ENCODE measurements at places on chromosomes 5 and 9. TPM values are rescaled to one million over a fixed set of nuclear protein-coding genes. Genes with fewer than 3 reads are reported as not detected.

STX17 gene
- total RNA-seq = 47.8 TPM

F2RL2 gene
- 3.5 TPM for total RNA-seq

- no peaks in the 10 kb centered on the region for H3K36me3 ChIP-seq
- DNase-seq = no peak
- H3K27me3 ChIP-seq = no peaks in the 10 kb centered on the region
- no peaks in the 10 kb centered on the region for H3K4me1 ChIP-seq
- H3K4me3 ChIP-seq = no peak overlapping the region
Observed at GRCh38 chr5:132478366-132478871, 12.2 kb downstream of the IRF1 start.

GRCh38 chr5:11504065-11504885 is 400.0 kb downstream of the CTNND2 start:
- H3K4me3 ChIP-seq = no peak overlapping the region
- DNase-seq = no peak
- H3K27me3 ChIP-seq = peaks cover 11% of the 10 kb centered on the region
- no peaks in the 10 kb centered on the region for H3K36me3 ChIP-seq

DNA sequence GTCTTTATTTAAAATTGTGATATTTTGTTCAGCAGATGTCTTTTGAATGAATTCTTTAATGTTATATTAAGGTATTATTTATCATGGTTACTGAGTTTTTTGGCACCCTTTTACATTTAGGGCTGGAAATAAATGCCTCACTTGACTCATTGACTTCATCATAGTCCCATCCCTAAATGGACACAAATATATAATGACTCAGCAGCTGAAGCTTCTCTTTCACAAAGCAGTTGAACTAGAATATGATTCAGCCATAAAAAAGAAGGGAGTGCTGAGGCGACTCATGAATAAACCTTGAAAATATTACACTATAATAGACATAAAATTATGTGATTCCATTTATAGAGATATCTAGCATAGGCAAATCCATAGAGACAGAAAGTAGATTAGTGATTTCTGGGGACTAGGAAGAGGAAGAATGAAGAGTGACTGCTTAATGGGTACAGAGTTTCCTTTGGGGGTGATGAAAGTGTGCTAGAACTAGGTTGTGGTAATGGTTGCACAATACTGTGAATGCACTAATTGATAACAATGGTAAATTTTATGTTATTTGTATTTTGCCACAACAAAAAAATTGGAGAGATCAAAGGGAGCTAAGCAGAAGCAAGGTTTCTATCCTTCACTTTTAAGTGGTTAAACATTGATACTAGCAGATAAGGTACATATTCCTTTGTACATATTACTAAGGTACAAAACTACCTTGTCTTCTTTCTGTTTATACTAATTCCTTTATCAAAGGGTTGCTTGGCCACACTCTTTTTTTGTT is 449.6 kb downstream of the NTRK2 start:
- no peak for DNase-seq
- H3K27me3 ChIP-seq = no peaks in the 10 kb centered on the region
- no peaks in the 10 kb centered on the region for H3K36me3 ChIP-seq
- no peak overlapping the region for H3K27ac ChIP-seq
- H3K4me3 ChIP-seq = no peak overlapping the region
- H3K4me1 ChIP-seq = no peaks in the 10 kb centered on the region

DNA sequence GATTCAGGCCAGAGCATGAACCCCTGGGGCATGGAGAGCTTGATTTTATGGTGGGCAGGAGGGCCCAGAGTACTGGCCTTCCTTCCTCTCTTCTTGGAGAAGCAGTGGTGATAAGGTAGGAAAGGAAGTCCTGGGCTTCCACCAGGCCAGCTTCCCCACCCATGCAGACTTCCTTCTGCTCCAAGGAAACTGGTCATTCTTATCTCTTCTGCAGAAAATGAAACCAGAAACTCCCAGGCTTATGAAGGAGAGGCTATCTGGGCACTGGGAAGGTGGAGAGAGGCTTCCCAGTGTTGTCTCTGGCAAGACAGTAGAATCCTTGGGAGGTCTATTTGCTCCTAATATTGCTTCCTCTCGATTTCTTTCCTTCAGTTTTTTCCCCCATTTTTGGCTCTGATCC is 110.5 kb upstream of the EQTN start:
- H3K27ac ChIP-seq = no peak overlapping the region
- no peak overlapping the region for H3K4me3 ChIP-seq
- H3K4me1 ChIP-seq = no peaks in the 10 kb centered on the region
- H3K27me3 ChIP-seq = no peaks in the 10 kb centered on the region

- H3K27ac ChIP-seq = no peak overlapping the region
- peaks cover 8% of the 10 kb centered on the region for H3K4me1 ChIP-seq
- DNase-seq = no peak
- H3K27me3 ChIP-seq = no peaks in the 10 kb centered on the region
Observed at GRCh38 chr5:438481-438981, 4.4 kb upstream of the EXOC3 start.

GRCh38 chr5:81393783-81394718 is at the start of gene ACOT12:
TSS of gene ACOT12 (minus strand) at chr5:81394134. CDS start at chr5:81394114, 20 bp downstream.
- no peaks in the 10 kb centered on the region for H3K27me3 ChIP-seq
- H3K4me3 ChIP-seq = no peak within 1 kb of the TSS
- no peaks in the 10 kb centered on the region for H3K36me3 ChIP-seq
- no peaks in the 10 kb centered on the region for H3K4me1 ChIP-seq
- DNase-seq = no peak

- H3K4me1 ChIP-seq = no peaks in the 10 kb centered on the region
- H3K36me3 ChIP-seq = no peaks in the 10 kb centered on the region
- H3K27ac ChIP-seq = no peak overlapping the region
- H3K4me3 ChIP-seq = no peak overlapping the region
Observed at GRCh38 chr9:101693546-101694336, 44.7 kb downstream of the GRIN3A start.

DNA sequence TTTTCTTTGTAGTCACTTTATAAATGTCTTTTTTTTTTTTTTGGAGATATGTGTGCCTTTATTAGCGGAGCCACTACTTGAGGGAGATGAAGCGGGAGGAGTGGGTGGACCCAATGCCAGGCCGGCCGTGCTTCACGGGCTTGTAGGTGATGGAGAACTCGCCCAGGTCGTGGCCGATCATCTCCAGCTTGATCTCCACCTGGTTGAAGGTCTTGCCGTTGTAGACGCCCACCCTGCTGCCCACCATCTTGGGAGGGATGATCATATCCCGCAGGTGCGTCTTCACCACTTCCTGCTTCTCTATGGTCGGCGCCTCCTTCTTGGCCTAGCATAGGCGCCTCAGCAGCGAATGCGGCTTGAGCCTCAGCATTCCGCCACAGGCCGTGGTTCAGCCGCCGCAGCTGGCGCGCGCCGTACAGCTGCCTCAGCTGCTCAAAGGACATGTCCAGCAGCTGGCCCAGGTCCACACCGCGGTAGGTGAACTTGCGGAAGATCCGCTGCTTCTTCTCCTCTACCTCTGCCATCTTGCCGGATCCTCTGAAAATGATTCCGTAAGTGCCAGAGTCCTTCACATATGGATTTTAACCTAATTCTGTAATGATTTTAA is 1095.6 kb downstream of the MAT2B start:
- H3K36me3 ChIP-seq = no peaks in the 10 kb centered on the region
- H3K4me1 ChIP-seq = no peaks in the 10 kb centered on the region
- no peak overlapping the region for H3K27ac ChIP-seq

- H3K27me3 ChIP-seq = no peaks in the 10 kb centered on the region
- no peak overlapping the region for H3K27ac ChIP-seq
- no peaks in the 10 kb centered on the region for H3K36me3 ChIP-seq
- H3K4me1 ChIP-seq = no peaks in the 10 kb centered on the region
- no peak for DNase-seq
Observed at GRCh38 chr9:12719431-12719830, 26.2 kb downstream of the TYRP1 start.

DNA sequence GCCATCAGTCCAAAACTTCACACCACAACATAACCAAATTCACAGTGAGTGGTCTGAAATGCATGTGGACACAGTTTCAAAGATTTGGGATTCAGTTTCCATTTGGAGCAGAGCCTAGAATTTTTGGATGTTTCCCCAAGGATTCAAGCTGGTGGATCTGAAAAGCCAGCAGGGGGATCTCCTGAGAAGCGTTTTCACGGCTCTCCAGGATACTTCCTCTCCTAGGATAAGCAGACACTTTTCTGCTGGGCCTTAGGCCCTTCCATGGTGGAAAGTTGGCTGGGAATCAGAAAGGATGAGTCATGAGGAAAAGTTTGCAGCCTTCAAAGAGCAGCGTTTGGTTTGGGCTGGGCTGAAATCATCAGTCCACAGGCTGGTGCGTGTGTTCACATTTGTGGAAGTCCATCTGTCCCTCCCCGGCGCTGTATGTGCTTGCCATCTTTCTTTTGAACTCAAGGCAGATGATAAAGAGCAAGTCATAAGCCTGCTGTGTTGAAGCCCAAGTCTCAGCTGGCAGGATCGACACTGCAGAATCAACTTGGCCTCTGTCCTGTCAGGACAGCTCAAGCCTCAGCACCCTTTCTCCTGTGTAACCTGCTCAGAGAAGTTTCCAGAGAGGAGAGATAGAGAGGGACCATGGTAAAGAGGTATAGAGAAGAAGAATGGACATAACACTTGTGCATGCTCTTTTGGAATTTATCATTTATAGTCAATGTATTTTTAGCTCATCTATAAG is 152.6 kb upstream of the MSX2 start:
- no peak overlapping the region for H3K27ac ChIP-seq
- H3K4me3 ChIP-seq = no peak overlapping the region
- DNase-seq = peak; percentile 37
- H3K27me3 ChIP-seq = peaks cover 69% of the 10 kb centered on the region

DNA sequence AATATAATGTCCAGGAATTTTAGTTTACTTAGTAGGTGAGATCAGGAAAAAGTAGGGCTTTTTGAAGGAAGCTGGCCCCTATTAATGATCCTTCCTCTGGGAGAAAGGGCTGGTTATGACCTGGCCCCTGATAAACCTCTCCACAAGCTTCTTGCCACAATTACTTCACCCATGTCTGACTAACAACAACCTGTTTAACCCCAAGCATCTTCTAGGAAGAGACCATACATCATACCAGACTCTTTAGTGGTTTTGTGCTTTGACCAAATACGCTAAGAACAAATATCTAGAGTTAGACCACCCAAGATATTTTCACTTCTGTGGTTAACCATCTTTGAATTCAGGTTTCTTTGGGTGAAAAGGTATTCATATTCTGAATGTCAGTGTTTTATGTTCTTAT is 174.0 kb upstream of the SLC27A6 start:
- H3K4me1 ChIP-seq = no peaks in the 10 kb centered on the region
- H3K36me3 ChIP-seq = no peaks in the 10 kb centered on the region
- DNase-seq = no peak
- H3K27me3 ChIP-seq = no peaks in the 10 kb centered on the region

GRCh38 chr9:87087197-87087596 is 139.9 kb upstream of the GAS1 start:
- H3K4me3 ChIP-seq = no peak overlapping the region
- DNase-seq = no peak
- no peaks in the 10 kb centered on the region for H3K4me1 ChIP-seq
- H3K27me3 ChIP-seq = no peaks in the 10 kb centered on the region

DNA sequence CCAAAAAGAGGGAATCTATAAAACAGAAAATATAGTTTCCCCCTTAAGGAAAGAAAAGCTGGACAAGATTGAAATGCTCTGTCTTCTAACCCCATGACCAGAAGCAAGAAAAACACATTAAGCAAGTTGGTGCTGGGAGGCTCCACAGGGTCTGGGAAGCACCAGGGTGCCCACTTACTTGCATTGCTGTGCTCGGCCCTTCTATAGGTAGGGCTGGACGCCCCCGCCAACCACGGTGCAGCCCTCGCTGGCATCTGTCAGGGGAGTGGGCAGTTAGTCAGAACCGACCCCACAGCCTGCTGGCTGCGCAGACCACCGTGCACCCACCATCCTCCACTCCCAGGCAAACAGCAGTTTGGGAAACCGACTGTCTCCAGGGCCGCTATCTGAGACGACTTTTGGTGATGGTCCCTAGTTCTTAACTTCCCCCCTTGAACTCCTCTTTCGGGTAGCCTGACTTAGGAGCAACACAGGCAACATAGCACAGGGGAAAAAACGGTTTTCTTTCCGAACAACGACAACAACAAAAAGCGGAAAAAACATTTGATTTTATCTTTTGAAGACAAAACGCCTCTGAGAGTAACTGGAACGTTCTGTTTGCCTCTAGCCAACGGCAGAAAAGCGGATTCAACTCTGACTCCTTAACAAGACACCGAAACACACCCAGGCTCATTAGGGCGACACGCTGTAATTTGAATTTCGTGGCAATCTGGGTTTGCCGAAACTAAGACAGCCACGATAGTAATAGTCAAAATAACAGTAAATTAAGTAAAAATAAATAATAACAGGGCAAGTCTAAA is 3.9 kb downstream of the IRX2 start:
- peaks cover 31% of the 10 kb centered on the region for H3K27me3 ChIP-seq
- no peak overlapping the region for H3K27ac ChIP-seq
- H3K4me3 ChIP-seq = no peak overlapping the region
- no peaks in the 10 kb centered on the region for H3K36me3 ChIP-seq

DNA sequence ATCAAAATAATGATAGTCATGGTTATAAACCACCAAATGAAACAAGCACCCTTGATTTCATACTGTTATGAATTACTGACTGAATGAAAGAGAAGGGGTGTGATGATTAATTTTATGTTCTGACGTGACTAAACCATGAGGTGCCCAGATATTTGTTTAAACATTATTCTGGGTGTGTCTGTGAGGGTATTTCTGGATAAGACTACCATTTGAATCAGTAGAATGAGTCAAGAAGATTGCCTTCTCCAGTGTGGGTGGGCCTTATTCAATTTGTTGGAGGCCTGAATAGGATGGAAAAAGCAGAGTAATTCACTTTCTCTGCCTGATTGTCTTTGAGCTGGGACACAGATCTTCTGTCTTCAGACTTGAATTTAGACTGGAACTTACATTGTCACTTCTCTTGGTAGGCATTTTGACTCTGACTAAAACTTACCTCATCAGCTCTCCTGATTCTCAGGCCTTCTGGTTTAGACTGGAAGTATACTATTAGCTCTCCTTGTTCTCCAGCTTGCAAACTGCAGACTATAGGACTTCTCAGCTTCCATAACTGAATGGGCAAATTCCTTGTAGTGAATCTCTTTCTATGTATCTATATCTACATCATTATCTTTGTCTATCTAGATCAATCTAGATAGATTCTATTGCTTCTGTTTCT is 321.9 kb upstream of the TARS1 start:
- DNase-seq = no peak
- no peaks in the 10 kb centered on the region for H3K36me3 ChIP-seq
- no peaks in the 10 kb centered on the region for H3K4me1 ChIP-seq
- no peak overlapping the region for H3K27ac ChIP-seq

DNA sequence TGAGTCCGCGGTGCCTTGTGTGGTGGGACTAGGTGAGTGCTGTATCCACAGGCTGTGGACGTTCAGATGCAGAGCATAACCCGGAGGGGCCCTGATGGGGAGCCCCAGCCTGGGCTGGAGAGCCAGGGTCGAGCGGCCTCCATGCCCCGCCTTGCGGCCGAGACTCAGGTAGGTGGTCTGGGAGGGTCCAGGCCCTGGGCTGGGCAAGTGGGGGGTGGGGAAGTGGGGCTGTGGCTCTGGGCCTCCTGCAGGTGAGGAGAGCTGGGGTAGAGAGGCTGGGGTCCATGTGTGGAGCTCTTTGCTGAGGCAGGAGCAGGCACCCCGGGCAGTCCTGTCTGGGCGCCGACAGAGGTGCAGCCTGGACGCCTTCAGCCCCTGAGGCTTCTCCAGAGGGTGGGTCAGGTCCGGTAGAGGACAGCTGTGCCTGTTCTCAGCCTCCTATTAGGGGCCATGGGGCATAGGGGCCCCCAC is 241.1 kb downstream of the CACNA1B start:
- no peak overlapping the region for H3K4me3 ChIP-seq
- peaks cover 93% of the 10 kb centered on the region for H3K27me3 ChIP-seq
- no peak overlapping the region for H3K27ac ChIP-seq
- no peaks in the 10 kb centered on the region for H3K36me3 ChIP-seq
- DNase-seq = no peak

Measured in PC-9 (cell line).